ENCODE measurements at places on chromosomes 1 and 21.

- no peak for DNase-seq
These were observed 282.1 kb downstream of the BACH1 start for GRCh38 chr21:29580732-29581285.

- DNase-seq, result peak; percentile 86
These were observed 1.9 kb downstream of the S100A11 start for GRCh38 chr1:152034654-152035538.

- DNase-seq, result no peak
These were observed at the start of gene GUCA2A for GRCh38 chr1:42164551-42165420. Gene GUCA2A, minus strand, starts transcription at chr1:42164745. Its CDS starts 33 bp downstream, at chr1:42164712.

- no peak for DNase-seq
These were observed 956 bp downstream of the ATP1A2 start for GRCh38 chr1:160116283-160117147.

DNA sequence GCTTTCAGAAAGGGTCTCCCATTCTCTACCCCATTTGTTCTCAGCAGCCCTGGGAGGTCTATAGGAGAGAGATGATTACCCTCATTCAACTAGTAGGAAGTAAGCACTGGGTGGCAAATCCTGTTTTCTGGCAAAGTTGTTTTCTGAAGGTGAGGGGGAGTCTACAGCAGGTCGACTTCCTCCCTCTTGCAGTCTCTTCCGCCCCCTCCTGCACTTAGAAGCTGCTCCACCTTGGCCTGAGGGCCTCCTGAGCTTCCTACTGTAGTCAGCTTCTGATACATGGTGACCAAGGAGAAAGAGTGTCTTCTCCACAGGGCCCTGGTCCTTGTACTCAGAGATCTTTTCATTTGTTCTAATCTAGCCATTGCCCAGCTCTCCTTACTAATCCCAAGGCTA is 93.1 kb downstream of the RGL1 start:
- DNase-seq, result no peak

DNA sequence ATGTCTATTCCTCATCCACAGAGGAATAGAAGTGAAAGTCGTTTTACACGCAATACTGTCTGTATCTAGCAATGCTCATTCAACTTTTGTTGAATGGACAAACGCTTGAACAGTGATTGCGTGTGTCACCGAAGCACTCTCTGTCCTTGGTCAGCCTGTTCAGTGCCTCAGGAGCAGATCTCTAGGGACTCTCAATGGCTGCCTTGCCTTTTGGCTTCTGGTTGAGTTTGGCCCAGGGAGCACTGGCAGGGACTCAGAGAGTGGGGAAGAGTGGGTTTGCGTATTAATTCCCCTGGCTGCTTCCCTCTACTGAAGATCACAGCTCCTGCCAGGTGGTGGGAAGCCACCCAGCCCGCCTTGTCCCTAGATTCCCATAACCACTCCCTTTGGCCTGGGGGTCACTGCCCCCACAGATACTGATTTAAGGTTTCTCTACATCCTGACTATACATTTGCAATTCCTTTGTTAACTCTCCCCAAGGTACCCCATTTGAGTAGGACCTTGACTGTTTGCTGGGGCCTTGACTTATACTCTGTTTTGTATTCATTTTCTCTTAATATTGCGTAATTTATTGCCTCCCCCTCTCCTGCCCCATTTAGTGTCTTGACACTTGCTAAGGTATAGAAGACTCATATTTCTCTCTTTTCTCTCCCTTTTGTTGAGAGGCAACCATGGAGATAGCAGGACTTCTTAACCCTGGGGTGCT is 61.7 kb upstream of the USP24 start:
- DNase-seq, result no peak

GRCh38 chr1:205639567-205639966 is 7.8 kb upstream of the ELK4 start:
- DNase-seq, result no peak

DNA sequence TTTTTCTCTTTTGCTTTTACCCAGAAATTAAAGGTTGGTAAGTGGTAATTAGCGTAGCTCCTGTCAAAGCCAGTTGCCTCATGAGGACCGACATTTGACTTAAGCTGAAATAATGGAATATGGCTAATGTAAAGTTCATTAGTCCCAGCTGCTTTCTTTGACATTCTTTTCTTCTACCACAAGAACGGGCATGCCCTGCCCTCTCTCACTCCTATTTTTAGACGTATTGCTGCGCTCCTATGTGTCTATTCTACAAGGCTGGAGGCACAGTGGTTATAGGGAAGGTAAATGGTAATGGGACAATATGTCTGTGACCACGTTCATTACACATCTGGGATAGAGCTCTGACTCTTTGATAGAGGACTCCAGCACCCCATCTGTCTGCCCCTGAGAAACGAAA is 6.8 kb downstream of the CORT start:
- DNase-seq, result no peak

GRCh38 chr1:183778045-183778444 is 26.9 kb upstream of the RGL1 start:
- no peak for DNase-seq

DNA sequence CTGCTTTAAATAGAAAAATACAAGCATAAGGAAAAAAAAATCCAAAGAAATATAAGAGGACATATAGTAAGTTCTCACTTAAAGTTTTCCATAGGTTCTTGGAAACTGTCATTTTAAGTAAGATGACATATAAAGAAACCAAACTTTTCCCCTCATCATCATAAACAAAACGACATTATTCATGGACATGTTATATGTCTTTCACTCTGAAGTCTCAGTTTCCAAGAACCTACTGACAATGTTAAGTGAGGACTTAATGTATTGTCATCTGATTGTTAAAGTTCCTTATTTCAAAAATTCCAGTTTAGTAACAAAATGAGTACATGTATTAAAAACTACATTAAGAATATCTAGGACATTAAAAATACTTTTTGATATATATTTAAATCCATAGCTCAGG is 69.6 kb upstream of the GFI1 start:
- DNase-seq, result no peak

DNA sequence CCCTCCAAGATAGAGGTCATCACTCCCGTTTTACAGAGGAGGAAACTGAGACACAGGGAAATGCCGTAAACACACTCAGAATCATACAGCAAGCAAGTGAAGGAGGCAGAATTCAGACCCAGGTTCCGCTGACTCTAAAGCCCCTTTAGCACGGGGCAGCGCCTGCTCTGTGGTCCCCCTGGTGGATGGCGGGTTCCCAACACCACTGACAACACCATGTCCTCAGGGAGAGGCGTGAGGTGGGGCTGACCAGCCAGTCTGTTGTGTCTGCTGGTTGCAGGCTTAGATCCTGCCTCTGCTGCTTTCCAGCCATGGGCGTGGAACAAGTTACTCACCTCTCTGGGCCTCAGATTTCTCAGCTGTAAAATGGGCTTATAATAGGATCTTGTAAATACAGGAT is 617.3 kb downstream of the MATN1 start:
- peak; percentile 3 for DNase-seq

GRCh38 chr1:151516031-151516511 is 4.9 kb downstream of the CGN start:
- DNase-seq, result no peak

- DNase-seq, result no peak
These were observed 51.6 kb downstream of the ALG14 start for GRCh38 chr1:95021119-95021518.

DNA sequence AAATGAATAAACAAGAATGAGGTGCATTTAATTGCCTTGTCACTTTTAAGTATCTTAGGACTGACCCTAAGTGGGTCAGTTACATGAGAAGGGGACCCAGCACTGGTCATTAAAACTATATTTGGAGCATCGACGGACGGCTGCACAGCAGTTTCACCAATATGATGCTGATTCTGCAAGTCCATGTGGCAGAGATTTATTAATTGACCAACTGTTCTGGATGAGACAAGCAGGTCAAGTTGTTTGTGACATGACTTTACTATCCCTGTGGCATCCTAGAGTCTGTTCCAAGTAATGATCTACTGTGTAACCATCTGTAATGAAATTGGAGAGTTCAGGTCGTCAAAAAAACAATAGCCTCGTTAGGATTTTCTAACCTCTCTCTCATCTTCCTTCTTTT is 9.5 kb downstream of the AMPD1 start:
- no peak for DNase-seq

DNA sequence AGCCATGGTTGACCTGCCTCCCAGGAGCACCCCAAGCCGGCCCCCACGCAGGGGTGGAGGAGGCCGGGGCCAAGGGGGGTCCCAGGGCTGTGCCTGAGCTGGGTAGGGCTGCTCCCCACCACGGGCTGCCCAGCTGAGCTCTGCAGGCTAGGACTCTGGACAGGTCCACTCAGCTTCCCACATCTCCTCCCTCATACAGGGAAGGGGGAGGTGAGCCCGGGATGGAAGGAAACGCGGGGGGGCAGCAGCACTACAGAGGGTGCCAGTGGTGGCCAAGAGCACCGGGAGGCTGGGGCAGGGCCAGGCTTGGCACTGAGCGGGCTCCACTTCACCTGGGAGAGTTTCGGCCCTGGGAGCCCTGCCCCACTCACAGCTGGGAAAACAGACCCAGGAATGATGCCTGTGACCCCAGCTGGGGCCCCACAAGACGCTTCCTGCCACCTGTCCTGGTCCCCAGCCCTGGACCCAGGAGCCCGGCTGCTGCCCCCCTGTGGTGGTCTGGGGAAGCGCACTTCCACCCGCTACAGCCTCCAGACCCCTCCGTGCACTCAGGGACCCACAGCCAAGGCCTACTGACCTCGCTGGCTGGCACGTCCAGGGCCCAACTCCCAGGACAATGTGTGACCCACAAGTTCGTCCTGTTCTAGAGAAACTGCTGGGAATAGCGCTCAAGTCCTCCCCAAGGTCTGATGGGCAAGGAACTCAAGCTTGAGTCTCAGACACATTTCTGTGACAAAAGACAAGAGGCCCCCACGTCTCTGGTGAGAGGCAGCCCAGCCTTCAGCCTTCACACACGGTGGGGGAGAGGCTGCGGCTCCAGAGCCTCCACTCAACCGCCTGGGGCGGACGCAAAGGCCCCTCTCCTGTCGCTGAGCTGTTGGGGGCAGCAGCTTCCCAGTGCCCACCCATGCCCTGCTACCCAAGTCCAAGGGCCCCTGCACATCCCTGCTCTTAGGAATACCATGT is 3.0 kb downstream of the AURKAIP1 start:
- peak; percentile 81 for DNase-seq

DNA sequence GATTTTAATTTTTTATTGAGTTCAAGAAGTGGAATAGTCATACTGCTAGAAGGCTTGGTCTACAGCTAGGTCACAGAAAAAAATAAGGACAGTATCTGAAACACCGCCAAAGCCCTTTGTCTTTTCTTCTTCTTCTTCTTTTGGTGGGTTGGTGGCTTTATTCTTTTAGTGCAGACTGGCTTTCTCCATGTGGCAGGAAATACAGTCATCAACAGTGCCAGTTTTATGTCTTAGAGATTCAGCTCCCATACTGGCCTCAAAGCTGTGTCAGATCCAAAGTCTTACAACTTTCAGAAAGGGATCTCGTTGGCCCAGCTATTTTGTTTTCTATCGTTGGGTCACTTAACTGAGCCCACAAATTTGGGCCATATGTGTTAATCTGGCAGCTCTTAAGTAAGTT is 58.2 kb downstream of the FNBP1L start:
- DNase-seq, result no peak

DNA sequence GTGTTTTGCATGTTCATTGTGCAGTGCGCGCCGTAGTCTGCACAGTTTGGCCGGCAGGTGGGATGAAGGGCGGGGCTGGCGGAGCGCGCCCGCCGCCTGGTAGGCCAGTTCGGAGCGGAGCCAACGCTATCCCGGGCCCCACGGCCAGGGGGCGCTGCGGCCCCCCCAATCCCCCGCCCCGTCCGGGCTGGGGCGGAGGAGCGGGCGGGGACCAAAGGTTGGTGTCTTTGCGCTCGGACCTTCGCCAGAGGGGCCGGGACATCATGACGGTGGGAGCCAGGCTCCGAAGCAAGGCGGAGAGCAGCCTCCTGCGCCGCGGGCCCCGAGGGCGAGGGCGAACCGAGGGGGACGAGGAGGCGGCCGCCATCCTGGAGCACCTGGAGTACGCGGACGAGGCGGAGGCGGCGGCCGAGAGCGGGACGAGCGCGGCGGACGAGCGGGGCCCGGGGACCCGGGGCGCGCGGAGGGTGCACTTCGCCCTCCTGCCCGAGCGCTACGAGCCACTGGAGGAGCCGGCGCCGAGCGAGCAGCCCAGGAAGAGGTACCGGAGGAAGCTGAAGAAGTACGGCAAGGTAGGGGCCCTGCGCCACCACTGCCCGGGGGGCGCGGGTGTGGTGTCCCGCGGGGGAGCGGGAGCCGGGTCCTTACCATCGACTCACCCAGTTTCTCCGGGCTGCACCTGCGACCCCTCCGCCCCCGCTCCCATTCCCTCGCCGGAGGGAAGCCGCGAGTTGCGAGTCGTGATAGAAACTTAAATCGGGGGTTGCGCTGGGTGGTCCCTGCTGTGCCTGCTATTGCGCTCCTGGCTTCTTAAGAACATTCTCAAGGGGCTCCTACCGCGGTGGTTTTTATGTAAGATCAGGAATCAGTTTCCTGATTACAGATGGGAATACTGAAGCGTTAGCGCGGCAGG is at the start of gene C1orf115:
TSS of gene C1orf115 (plus strand) at position 224 of the 913 bp plus-strand sequence. CDS start at position 264, 40 bp downstream.
- DNase-seq, result peak; percentile 77

DNA sequence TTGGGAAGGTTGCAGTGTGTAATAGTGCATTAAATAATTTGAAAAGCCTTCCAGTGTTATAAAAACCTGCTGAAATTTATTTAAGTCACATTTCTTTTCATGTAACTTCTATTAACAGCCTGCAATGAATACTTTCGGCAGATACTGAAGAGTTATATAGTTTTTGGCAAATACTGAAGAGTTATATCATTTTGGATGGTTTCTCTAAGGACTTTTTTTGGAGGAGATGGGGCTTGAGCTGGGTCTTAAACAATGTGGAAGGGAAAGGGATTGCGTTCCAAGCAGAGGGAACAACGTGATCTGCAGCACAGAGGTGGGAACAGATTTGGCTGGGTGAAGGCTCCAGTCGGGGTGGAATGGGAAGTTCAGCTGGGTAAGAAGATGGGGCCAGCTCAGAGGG is 39.8 kb downstream of the MTR start:
- DNase-seq, result no peak

- no peak for DNase-seq
These were observed 179.4 kb upstream of the EDN2 start for GRCh38 chr1:41663671-41664400.

DNA sequence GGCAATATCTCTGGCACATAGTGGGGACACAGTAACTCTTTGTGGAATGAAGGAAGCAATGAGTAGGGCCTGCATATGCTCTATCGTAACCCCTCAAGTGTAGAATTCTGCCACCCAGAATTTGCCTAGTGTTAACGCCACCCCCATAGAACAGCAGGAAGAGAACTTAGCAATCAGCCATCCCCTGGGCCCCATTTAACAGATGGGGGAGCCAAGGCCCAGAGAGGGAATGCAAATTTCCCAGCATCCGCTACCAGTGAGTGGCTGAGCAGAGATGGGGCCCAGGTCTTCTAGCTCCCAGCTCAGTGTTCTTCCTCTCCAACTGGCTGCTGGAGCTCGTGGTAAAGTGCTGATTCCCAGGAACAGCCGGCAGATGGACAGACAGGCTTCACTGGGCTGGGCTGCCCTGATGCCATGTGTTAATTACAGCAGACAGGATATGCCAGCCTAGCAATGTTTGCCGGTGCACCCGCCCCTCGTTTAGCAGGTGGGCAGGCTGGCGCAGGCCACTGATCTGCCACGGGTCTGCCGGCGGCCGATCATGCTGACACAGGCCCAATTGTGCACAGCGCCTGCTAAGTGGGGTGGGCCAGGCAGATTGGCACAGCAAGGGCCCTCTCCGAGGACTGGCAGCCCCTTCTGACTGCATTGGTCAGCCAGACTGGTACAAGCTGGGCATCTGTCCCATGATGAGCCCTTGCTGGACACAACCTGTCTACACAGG is 171.9 kb downstream of the IGSF21 start:
- no peak for DNase-seq

Measured in activated CD4-positive, alpha-beta T cell treated with anti-CD3 and anti-CD28 coated beads, Interleukin-10, Interleukin-2, amounts not matched to agents 100 ng/mL and 50 ng/mL, durations not matched to agents 16 hours and 8 hours (primary cell).